ENCODE measurements at places on chromosomes 12 and 14. TPM values are rescaled to one million over a fixed set of nuclear protein-coding genes. Genes with fewer than 3 reads are reported as not detected.

DNA sequence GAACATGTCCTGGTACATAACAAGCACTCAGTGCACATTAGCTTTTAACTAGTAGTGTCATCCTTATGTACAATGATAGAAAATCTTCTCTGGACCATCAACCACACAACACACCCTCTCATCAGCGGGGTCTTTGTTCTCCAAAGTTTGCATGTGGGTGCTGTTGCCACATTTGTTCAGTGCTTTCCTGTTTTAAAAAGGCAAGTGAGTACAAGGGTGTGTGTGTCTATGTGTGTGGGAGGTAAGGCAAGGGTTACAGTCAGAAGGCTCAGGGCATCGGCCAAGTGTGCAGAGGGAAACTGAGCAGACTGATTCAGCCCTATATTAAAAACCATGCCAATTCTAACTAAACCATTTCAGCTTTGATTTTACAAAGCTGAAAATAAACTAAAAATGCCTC is 17.9 kb downstream of the KRT76 start:
- DNase-seq = no peak

DNA sequence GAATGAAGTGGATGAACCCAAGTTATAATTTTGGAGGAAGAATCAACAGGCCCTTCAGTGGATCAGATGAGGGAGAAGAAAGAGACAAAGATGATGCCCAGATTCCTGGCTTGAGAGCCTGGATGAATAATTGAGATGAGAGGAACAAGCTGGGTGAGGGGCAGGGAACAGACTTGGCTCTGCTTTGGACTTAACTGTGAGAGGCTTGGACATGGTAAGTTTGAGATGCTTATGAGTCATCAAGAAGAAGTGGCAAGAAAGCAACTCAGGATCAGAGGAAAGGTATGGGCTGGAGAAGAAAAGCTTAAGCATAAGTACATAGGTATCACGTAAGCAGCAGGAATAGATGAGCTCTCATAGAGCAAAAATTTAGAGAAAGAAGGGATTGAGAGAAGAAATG is 55.3 kb downstream of the FIGNL2 start:
- no peak for DNase-seq

DNA sequence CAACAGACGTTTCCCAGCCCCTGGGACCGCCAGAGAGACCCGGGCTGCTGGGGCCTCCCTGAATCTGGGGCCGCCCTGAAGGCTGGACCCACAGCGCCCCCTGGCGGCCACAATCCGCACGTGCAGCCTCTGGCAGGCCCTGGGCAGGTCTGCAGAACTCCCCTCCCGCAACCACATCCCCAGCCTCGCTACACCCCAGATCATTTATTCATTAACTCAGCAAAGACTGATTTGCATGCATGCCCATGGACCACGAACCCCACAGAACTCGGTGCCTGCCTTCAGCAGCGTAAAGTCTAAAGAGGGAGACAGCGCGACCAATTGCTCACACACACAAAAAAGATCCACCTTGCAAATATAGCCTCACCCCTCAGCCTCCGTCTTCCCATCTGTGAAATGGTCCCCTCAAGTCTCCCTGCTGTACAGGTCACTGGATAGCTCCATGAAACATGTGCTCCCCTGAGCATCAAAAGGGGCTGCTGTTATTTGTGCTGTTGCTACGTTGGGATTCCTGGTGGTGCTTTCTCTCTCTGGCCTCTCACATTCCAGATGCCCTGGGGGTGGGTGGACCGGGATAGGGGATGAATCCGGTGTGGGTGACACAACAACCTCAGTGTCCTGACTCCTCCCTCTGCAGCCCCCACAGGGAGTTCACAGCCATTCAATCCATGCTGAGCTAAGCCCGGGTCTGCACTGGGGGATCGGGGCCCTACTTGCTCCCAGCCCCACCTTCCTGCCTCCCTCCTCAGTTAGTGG is 96.4 kb downstream of the SCARB1 start:
- DNase-seq = peak; percentile 86

DNA sequence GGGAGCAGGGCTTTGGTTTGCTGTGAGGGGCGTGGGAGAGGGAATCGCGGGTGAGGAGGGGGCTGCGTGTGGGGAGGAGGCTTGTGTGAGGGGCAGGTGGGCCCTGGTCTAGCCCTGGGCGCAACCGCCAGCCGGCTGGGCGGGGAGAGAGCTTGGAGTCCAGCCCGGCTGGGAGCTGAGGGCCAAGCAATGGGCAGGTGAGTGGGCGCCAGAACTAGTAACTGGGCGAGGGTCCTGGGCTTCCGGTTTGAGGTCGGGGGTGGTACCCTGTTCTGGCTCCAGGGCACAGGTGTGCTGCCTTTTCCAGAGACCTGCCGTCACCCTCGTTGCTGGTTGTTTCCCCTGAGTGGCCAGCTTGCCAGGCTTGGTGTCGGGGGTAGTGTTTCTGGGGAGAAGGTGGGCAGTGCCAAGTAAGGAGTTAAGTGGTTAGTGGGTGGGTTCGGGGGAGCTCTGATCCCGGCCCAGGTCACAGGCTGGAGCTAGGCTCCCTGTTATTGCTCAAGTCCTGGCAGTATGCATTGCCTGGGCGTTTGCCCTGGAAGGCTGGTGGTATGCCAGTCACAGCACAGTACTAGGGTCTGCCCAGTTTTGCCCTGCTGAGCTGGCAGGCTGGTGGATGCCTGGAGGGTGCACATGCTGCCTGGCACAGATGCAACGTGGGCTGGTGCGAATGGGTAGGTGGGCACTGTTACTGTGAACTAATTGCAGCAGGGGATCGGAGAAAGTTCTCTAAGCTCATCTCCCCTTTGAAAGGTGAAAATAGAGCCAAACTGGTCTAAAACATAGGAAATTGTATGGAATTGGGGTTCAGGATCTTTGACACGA is 683 bp downstream of the CIPC start:
- peak; percentile 55 for DNase-seq

DNA sequence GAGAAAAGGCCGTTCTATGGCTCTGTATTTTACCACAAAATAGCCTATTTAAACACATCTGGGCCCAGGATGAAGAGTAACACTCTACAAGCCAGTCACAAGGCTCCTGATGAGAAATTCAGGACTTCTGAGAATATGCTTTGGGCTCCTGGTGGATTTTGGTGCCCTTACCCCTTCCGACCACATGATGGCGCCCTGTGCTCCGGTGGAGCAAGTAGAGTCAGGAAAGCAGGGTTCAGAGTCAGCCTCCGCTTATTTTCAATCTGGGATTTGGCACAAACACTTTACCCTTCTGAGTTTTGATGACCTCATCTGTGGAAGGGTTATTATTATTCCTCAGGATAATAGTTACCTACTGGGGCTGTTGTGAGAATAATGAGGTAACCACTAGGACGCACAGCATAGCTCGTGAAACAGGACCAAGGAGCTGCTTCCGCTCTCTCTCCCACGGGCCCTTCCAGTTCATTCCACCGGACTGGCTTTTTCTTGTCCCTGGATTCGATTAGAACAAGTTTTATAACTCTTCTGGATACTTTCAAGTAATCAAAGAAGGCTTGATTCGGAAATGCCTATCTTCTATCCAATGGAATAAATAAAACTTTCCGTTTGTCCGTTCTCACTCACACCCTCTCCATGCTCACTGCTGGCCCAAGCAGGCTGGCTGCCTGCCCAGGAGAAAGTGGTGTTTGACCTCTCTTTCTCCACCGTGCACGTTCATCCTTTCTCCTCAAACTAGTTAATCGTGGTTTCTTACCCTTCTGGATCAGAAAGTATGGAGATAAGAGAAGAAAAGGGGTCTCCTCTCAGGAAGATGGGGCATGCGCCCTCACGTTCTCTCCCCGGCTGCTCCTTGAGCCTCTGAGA is 104.6 kb downstream of the GALC start:
- DNase-seq = peak; percentile 39

GRCh38 chr12:129096968-129097367 is 243.7 kb downstream of the GLT1D1 start:
- DNase-seq = no peak

DNA sequence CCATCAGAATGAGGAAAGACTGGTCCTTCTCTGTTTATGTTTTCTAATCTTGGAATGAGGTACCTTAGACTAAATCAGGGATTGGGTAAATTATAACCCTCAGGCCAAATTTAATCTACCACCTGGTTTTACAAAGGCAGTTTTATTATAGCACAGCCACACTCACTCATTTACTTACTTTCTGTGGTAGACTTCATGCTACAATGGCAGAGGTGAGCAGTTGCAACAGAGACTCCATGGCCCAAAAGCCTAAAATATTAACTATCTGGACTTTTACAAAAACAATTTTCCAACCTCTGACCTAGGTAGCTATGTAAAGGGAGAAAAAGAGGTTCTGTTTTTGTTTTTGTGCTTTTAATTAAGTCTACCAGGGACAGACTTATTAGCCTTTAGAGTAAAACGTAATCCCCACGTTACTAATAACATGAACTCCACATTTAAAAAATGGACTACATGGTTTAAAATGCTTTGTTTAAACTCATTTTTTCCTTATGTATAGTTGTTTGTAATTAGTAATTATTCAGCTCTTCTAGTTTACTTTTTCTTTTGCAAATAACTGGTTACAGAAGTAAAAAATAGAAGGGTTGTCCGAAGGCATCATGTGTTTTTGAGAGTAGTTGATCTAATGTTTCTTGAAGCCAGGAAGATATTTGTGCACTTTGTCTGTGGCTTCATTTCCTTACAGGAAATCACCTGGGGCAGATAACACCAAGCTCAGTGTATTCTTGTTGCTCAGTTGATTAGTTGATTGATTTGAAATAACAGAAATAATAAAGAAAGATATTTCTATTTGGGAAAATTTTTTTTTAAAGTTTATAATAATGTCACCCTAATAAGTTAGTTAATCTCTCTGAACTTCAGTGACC is 57.6 kb upstream of the ATP2B1 start:
- no peak for DNase-seq

DNA sequence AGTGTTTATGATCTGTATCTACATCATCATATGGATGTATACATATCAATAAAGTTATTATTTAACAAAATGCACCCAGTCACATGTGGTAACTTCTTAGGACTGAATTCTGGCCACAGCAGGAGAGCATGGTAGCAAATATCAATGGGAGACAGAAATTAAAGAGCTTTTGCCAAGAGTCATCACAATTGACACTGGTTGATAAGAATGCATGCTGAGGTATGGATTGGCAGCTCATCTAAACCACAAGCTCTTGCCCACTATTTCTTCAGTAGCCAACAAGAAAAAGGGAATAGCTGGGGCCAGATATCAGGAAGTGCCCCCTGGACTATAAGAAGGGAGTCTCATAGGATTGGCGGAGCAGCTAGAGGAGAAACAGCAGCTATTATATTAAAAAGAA is 9.4 kb upstream of the PTGR2 start:
- DNase-seq = no peak

- no peak for DNase-seq
Measured at GRCh38 chr12:38157274-38157932, 159.2 kb upstream of the ALG10B start.

DNA sequence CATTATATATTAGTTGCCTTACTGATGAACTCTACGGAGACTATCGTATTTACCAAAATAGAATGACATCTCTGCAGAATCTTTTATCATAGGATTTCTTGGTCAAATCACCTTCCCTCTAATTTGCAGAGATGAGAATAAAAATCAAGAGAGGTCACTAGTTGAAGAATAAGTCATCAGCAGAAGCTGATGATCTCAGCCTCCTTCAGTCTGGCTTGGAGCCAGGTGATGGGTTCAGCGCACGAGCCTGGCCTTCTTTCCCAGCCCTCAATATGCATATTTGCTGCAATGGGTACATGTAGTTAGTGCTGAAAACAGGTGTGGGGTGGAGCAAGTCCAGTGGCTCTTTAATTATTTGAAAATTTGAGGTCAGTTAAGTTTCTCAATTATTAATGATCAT is 19.2 kb upstream of the EMP1 start:
- no peak for DNase-seq

DNA sequence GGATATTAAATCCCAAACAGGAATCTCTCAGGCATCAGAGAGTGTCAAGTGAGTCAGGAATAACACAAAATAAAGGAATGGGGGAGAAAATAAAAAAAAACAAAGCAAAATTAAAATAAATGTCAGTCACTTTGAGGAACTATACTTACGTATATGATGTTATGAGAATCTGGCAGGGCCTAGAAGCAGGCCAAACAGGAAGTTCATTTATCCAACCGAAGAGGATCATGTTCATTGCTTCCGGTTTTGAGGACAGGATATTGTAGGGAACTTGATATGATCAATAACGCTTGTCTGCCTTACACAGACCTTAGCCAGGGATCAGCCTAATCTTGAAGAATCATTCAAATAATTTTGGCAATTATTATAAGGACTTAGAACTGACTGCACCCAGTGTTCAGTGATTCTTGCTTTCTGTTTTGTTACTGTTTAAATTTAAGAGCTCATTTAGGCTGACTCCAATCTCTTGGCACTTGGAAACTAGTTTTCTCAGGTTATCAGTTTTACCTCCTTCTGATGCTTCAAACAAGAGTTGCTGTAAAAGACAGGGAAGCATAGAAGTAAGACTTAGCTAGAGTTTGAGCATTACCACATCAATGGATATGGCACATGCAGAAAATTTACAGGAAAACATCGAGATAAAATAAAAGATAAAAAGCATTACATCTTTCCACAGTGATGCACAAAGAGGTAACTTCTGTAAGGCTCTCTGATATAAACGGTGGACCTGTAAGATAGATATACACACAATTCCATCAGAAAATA is 53.4 kb downstream of the ZFC3H1 start:
- no peak for DNase-seq

DNA sequence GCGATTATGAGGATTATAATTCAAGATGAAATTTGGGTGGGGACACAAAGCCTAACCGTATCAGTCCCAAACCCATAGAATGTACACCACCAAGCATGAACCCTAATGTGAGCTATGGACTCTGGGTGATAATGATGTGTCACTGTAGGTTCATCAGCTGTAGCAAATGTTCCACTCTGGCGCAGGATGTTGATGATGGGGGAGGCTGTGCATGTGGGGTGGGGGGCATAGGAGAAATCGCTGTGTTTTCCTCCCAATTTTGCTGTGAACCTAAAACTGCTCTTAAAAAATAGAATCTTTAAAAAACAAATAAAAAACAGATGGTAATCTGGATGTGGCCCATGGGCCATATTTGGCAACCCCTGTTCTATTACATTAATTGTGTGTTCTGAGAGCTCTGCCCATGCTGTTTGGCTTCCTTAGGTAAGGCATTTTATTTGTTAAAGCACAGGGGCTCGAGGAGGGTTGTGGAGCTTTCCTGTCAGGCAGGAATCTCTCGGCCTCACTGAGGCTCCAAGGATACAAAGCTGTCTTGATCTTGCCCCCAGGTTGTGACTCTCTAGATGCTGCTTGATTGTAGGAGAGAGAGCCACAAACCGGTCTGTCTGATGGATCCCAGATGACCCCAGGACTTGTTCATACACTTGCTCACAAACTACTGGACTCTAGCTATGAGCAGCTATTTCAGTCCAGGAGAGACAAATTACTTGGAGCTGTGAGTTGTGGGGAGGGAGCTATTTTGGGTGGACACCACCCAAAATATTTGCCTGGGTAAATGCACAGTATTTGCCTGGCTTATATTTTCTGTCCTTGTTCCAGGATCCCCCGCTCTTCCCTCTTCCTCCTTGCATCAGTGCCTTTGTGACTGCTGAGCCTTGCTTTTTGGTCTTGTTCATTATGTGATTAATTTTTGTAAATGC is 340.2 kb downstream of the MED13L start:
- DNase-seq = no peak

GRCh38 chr14:25097120-25097519 is 47.2 kb upstream of the STXBP6 start:
- no peak for DNase-seq

Gene COCH
- 0.30 TPM for total RNA-seq

Gene TMEM52B
- not detected for total RNA-seq

Gene ACSM4
- total RNA-seq = not detected

Gene TTLL5
- 35.7 TPM for total RNA-seq

Gene SLC35E3
- not detected for total RNA-seq

Gene CPNE6
- total RNA-seq = not detected

Gene OTX2
- total RNA-seq = not detected

Gene C14orf119
- 12.3 TPM for total RNA-seq

Gene HIF1A
- total RNA-seq = 50.0 TPM

Gene RNF212B
- total RNA-seq = not detected
